Hindlimb muscle (tissue), 1 donor: ENCODE measurements at places on chromosomes 2 and 18. TPM values are rescaled to one million over a fixed set of nuclear protein-coding genes. Genes with fewer than 3 reads are reported as not detected.

DNA sequence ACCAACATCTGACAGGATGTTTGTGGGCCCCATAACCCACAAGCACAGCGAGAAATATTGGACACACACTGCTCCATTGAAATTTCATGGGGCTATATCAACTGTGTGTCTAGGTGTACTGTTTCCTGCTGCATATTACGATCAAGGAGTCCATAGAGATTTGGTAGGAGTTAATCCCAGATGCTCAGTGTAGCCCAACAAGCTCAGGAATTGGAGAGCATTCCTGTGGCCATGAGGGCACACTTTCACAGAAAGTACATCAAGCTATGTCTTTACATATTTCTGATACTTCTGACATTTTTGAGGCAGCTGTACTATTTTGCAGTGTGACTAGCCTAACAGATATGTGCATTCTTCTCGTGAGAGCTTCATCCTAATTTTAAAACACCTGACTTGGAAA is 473.1 kb downstream of the PTH2R start:
- no peak for DNase-seq

- no peak for DNase-seq
Observed at GRCh38 chr2:39492716-39493115, 55.6 kb upstream of the MAP4K3 start.

GRCh38 chr2:74261204-74261864 is 62.9 kb downstream of the MTHFD2 start:
- DNase-seq, result no peak

- DNase-seq, result no peak
Observed at GRCh38 chr2:73020306-73020656, 51.2 kb downstream of the SFXN5 start.

GRCh38 chr2:29898999-29899398 is 22.4 kb downstream of the ALK start:
- DNase-seq, result no peak

DNA sequence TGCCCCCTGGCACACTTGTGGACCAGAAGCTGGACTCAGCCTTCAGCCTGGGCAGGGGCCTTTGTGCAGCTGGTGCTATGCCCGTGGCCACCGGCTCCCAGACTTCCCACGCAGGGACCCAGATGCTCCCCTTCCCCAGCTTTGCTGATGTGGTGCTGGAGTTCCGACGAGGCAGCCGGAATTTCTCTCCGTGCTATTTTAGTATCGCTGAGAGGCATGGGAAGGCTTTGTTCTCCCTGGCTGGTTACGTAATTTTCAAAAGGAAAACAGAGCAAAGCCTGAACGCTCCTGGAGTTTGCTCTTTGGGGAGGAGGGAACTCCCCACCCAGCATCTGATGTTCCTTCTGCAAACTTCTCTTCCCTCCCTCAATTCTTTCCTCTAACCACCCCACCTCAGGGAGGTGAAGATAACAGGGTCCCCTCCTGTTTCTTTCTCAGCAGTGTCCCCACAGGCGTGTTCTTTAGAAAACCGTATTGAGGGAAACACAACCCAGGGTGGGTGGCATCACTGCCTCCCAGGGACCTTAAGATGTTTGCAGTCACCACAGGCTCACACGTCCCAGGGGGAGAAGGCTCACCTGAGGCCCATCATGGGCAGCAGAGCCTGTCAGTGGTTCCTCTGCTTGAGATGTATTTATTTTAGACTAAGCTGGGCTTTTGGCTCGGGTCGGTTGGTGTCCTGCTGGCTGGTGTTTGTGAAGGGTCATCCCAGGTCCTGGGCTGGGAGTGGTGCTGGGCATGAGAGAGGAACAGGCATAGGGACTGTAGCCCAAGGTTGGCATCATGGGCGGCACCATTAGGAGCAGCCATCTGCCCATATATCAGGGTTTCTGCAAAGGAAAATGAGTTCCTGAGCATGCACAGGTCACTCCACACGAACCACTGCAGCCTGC is 95.0 kb downstream of the MAPK4 start:
- DNase-seq, result no peak

DNA sequence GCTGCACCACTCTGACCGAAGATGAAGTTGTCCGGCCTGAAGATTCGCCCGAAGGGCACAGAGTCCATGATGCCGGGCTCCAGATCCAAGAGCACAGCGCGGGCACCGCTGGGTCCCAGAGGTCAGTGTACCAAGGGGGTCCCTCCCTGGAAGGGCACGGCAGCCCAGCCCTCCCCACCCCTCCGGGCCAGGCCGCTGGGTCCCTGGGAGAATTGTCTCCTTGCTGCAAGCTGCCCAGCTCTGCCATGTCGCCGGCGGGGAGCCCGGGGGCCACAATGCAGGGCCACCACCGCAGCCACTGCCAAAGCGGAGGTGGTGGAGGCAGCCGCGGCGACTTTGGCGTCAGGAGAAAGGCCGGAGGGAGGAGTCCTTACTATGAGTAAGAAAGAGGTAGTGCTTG is 189.5 kb upstream of the CYRIA start:
- no peak for DNase-seq

GRCh38 chr2:234133004-234133403 is 82.5 kb downstream of the SPP2 start:
- no peak for DNase-seq

DNA sequence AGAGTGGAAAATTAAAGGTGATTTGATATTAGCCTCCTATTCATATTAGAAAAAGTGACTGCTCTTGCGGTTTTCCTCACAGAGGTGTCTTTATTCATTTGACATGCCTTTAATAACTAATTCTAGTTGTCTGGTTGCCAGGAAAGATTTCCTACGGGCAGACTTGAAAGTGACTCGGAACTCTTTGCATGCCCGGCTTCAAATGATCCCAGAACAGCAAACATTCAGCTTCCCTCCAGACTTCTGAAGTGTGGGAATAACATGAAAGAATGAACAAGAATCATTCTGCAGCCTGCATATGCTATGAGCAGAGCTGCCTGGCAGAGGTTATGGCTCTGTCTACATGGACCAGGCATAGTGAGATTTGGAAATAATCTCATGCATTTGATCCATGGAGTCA is 89.6 kb upstream of the PKDCC start:
- DNase-seq, result no peak

DNA sequence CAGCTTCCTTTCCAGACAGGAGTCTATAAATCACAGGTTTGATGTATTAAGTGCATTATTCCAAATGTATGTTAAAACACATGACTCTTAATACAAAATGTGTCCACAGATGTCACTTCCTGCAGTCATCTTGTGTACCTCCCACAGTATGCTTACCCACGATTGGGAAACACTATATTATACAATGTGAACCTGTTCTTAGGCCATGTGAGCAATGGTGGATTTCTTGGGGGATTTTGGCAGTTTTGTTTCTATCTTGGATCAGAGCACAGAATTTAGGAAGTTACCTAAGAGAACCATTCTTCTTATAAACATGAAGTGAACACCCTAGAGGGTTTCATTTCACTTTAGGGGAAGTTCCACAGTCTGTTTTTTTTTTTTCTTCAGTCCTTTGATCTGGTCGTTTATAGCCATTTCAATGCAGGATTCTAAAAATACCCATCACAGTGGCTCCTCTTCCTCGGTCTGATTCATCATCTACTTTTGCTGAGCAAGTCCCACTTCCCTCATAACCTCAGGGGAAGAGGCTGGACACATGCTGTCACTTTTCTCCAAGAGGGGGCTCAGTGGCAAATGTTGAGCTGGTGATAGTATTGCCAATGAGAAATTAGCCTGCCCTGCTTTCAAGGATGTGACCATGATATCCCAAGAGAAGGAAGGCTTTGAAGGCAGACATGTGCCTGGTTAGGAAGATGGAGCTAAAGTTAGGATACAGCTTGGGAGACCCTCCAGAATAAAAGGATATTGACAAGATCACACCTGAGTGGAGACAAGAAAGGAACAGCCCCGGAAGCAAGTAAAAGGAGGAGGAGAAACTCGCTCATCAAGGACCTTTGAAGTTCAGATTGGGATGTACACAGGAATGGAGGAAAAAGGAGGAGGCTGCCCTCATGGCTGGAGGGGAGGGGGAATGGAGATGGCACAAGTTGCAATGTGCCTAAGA is 22.6 kb downstream of the PLEK start:
- no peak for DNase-seq

DNA sequence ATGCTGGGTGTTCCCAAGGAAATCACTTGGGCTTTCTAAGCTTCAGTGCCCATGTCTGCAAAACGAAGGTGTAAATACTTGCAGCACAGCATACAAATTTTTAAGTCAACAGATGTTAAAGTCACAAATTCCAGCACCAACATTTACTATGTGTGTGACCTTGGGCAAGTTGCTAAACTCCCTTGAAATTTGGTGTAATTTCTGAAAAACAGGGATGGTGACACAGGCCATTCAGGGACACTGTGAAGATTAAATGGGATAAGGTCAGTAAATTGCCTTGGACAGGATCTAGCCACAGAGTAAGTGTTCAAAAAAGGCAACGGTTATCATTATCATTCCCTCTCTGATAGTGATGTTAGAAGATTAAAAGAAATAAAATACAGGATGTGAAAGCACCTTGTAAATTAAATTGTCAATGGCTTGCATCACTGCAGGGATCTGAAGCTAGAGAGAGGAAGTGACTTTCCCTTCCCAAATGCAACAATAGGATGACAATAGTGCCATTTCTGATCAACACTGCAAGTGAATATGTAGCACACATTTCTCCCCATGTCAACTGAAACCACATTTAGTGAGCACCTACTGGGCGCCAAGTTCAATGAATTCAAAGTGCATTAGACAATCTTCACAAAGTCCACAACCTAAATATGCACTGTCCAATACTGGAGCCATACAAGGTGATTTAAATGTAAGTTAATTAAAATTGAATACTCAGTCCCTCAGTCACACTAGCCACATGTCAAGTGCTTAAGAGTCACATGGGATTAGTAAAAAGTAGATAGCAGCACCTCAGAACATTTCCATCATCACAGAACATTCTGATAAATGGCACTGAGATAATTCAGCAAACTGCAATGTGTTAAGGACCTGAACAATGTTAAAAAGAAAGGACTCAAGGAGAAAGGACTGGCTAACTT is 81.2 kb downstream of the STK39 start:
- DNase-seq, result no peak

DNA sequence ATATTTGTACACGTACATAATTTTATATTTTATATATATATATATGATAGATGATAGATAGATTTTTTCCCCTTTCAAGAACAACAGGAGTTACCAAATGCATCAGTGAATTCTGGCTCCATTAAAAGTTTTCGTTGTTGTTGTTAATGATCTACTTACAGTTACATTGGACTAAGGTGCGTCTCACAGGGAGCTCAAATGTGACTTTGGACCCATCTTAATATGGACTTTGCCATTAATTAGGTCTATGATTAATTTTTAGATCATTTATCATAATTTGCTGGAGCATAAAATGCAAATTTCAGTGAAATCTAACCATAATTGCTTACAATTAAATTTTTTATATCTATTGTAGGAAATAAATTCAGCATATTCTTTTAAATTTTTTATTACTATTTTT is 261.6 kb downstream of the NRXN1 start:
- no peak for DNase-seq

DNA sequence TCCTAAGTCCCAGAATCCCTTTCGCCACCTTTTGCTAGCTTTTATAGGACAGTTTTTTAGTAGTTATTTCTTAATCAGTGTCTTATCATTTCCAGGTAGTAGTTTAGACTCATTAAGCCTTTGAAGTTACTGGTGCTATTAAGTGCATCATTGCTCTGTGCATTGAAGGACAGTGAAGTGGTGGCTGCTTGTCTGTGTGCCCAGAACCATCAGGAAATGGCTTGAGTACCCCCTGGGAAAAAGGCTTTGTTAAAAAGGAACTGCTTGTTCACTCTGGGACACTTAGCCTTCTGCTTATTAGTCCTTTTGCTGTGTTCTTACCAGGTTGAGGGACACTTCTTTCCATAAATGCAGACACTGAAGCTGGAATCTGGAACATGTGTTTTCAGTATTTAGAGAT is 30.0 kb downstream of the DTNA start:
- no peak for DNase-seq

DNA sequence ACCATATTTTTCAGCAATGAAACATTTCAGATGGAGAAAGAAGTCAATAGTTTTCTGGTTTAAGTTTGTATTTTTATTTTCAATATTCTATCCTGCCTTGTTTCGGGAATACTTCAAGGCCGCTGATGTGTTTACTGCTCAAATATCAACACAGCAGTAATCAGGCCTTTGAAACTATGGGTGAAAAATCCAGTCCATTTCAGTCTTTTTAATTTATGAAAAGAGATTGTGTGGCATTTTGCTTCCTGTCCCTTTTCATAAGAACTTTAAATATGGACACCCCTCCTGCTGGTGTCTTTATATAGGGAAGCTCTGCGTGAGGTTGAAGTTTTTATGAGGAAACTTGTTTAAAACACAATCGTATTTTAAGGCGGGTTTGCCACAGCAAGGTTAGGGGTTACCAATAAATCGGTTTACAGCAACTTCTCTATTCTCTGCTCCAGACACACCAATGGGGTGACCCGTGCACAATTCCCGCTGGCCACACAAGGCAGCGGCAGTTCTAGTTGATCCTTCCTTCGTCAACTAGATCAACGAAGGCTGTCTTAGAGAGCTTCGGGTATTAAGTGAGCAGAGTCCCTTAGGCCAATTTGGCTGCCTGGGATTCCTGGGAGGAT is 1.2 kb upstream of the TANC1 start:
- no peak for DNase-seq

DNA sequence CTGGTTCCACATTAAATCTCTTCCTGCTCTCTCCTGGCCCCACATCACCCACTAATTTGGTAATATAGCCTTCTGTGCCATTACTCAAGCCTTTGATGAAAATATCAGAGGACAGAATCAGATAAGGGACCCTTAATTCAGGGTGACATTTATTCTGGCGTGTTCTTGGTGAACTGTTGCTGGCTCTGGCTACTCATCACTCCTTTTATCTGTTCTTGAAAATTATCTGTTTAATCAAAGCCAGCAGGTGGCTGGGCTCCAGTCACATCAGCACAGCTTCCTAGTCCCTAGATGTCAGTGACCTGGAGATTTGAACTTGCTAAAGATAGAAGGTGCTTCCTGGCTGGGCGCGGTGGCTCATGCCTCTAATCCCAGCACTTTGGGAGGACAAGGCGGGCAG is 26.9 kb upstream of the SLC35F6 start:
- DNase-seq, result no peak

DNA sequence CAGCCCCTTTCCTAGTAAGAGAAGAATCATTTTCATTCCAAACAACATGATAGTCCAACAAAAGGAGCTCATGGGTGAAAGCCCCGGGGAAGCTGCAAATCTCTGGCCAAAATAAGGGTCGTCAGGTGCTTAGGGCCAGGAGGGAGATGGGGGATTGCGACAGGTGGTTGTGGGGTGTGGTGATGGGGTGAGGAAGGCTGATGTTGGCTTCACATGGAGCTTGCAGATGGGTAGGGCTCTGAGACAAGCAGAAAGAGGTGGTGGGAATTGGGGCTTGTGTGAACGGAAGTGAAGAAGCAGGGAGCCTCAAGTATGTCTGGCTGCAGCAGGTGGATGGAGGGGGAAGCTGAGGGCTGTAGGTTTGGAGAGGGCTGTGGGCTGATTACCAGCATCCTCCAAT is 126.1 kb downstream of the CLIP4 start:
- DNase-seq, result no peak

GRCh38 chr2:183031911-183032794 is 6.1 kb downstream of the NCKAP1 start:
- DNase-seq, result no peak

The VIL1 gene
- 0.09 TPM for polyA plus RNA-seq

The EVX2 gene
- not detected for polyA plus RNA-seq

The SNTG2 gene
- polyA plus RNA-seq, result not detected

The THSD7B gene
- polyA plus RNA-seq, result 0.89 TPM

The TMEM127 gene
- 31.1 TPM for polyA plus RNA-seq

The BCL2 gene
- 16.0 TPM for polyA plus RNA-seq

The PROC gene
- polyA plus RNA-seq, result 0.93 TPM

The SPOPL gene
- polyA plus RNA-seq, result 12.0 TPM

The CRACDL gene
- polyA plus RNA-seq, result 2.0 TPM

The CPS1 gene
- polyA plus RNA-seq, result 1.5 TPM

The COL3A1 gene
- polyA plus RNA-seq, result 5,984 TPM

The MARCO gene
- polyA plus RNA-seq, result 1.4 TPM

The CCDC148 gene
- polyA plus RNA-seq, result 0.26 TPM
